Fibroblast of skin of left quadriceps (primary cell): ENCODE measurements at places on chromosomes 13 and 19.
A peak's percentile ranks its signal among the peaks of the same experiment; 100 is the strongest.

- DNase-seq: peak; percentile 9
Measured at GRCh38 chr13:111460548-111461444, 140.4 kb downstream of the TEX29 start.

DNA sequence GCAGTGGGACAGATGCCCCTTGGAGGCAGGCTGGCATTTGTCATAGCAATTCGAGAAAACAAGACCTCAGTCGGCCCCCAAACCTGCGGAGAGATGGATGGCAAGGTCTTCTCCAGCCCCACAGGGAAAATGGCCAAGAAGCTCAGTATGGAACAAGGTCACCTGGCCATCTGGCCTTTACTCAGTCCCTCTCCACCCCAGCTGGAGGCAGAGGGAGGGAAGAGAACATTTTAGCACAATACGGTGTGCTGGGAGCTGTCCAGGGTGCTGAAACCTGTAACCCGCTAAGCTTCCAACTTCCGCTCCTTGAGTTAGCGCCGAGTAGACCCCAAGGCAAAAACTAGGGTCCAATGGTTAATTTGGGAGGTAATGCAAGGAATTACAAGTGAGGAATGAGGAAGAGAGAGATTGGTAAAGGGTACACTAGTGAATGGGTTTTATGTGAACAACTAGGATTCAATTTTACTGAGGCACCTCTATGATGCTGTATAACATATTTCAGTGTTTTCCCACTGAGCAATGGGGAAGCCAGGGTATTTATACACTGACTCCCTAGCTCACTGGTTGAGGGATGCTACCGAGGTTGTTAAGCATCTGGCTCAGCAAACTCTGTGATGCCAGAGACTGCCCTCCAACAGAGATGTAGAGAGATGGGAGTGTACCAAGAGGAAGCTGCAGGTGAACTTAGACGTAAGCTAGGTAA is 64.3 kb downstream of the CACNA1A start:
- peak; percentile 20 for DNase-seq

GRCh38 chr13:30321256-30321655 is 13.9 kb upstream of the KATNAL1 start:
- DNase-seq: no peak

DNA sequence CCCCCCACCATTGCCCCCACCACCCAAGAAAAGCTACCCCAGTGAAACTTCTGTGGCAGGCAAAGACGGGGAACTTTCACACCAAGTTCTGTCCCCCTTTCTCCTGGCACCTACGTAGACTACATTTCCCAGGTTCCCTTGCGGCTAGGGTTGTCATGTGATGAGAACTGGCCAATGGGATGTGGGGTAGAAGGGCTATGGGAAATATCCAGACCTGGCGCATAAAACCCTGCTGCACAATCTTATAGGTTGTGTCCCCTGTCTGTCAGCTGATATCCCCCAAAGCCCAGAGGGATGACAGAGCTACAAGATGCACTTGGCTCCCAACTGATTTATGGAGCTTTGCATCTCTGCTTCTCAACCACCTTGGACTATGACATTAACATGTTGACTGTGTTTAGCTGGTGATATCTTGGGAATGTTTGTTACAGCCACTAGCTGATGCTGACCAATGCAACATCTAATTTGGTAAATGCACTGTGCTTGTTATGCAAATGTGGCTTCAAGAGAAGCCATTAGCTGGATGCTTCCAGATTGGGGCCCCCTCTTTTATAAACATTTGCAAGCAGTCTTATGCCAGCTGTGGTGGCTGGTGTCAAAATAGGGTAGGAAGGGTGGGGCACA is 6.1 kb downstream of the SH2D3A start:
- DNase-seq: no peak

- no peak for DNase-seq
Measured at GRCh38 chr13:43492311-43492710, 294.5 kb downstream of the ENOX1 start.

DNA sequence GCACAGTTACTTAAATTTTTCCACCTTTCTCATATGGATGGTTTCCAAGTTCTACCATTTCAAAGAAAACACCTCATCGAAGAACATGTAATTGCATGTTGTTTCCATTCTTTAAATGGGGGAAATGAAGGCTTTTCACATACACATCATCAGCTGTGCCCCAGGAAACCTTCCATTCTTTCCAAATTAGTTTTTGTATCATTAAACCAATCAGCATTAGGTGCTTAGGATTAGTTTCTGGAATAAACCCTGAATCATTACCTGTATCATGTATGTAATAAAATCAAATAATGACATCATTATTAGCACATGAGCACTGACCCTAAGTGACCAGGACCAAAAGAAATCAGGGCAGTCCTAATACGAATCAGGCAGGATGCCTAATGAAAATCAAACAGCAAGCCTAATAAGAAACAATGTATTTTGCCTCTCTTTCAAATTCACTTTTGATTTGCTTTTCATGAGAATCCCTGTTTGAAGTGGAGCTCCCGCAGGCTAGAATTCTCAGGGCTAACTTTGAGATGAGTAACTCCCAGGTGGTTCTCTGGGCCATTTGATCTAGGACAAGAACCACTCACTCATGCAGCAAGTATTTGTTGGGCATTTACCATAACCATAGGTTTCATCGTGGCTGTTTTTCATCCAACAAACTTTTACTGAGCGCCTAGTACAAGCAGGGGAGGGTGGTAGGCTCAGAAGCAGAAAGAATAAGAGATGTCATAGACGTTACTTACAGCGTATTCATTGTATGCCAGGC is 89.2 kb downstream of the MZT1 start:
- DNase-seq: no peak

DNA sequence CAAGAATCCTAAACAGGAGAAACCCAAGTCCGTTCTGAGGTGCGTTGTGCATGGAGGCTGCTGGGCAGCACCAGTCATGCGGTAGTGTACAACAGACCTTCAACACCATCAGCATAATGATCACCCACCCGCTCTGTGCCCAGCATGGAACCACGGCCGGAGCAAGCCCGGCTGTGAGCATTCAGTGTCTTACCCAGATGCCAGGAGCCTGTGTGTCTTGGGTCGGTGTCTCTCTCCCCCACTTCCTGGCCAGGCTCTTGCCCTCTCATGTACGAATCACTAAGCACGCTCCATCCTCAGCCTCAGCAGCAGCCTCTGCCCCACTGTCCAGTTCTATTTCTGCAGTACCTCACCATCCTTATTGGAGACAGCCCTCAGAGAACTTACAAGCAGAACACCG is 231.6 kb upstream of the IRS2 start:
- no peak for DNase-seq

DNA sequence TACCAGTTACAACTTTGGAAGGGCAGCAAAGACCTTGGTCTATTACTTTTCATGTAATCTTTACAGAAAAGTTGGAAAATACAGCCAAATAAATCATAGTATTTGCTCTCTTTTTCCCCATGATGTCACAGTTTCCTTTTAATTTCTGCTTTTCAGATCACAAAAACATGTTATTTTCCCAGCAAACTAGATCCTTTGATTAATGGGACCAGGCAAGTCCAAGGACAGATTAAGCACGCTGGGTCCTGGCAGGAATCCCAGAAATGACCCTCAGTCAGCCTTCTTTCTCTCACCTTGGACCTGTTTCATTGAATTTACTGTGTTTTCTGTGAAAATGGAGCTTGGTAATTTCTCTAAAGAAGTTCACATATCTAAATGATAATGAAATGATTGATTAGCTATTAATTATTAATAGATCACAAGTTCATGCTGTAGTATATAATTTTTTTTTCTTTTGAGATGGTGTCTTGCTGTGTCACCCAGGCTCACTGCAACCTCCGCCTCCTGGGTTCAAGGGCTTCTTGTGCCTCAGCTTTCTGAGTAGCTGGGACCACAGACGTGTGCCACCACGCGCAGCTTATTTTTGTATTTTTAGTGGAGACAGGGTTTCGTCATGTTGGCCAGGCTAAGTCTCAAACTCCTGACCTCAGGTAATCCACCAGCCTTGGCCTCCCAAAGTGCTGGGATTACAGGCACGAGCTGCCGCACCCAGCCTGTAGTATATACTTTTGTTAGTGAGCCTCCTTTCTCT is 16.0 kb downstream of the SPATA13 start:
- DNase-seq: no peak

DNA sequence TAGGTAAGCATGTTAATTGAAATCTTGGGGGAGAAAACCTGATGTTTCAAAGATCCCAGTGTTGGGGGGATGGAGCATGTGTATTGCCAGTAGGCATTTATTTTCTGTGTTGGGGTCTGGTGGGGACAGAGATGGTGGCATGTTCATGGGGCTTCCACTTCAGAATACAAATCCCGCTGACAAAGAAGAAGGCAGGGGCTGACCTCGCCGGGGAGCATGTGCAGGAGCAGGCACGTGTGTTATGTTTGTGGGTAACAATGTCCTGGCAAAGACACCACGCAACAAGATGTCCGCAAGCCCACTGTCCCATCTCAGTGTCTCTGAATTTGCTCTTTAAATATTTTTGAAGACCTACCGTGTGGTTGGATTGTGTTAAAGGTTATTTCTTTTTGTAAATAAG is 164.5 kb downstream of the TEX29 start:
- no peak for DNase-seq

DNA sequence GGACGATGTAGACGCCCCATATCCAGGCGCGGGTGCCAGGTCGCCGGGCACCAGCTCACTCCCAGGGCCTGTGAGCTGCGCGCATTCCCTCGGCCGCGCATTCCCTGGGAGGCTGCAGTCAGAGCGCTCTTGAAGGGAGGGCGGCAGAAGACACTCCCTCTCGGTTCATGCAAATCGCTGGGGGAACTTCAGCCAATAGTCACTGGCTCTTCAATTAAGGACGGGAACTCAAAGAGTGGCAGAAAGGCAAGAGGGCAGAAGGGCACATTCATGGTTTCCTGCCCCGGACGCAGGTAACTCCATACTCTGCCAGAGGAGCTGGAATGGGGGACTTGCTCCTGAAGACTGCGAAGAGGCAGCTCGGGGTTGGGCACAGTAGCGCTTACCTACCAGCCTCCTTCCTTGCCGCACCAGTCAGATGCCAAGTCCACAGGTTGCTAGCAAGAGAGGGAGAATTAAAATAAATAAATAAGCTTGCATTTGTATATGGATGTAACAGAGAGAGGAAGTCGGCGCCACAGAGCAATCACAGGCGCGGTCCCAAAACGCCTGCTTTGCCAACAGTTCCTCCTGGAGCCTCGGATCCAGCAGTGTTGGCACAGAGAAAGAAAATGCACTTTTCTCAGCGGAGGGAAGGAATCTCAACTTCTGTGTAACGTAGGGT is 459 bp downstream of the PCDH20 start:
- DNase-seq: no peak

DNA sequence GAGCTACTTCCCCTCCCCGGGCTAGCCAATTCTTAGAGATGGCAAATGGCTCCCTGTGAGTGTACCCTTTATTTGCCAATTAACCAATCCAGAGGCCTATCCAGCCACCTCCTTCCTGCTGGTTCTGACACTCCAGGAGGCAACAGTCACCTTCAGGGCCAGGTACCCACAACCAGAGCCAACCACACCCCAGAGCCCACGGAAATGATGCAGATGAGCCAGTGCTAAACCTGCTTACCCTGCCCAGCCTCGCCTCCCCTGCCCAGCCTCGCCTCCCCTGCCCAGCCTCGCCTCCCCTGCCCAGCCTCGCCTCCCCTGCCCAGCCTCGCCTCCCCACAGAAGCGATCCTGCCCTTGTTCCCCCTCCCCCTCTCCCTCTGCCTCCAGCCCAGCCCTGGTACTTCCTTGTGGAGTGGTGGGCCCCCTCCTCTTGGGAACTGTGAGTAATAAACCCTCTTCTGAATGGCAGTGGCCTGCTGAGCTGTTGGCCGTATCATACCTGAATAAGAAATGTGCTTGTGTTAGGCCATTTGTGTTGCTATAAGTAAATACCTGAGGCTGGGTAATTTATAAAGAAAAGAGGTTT is 173.8 kb upstream of the RNF113B start:
- DNase-seq: no peak

DNA sequence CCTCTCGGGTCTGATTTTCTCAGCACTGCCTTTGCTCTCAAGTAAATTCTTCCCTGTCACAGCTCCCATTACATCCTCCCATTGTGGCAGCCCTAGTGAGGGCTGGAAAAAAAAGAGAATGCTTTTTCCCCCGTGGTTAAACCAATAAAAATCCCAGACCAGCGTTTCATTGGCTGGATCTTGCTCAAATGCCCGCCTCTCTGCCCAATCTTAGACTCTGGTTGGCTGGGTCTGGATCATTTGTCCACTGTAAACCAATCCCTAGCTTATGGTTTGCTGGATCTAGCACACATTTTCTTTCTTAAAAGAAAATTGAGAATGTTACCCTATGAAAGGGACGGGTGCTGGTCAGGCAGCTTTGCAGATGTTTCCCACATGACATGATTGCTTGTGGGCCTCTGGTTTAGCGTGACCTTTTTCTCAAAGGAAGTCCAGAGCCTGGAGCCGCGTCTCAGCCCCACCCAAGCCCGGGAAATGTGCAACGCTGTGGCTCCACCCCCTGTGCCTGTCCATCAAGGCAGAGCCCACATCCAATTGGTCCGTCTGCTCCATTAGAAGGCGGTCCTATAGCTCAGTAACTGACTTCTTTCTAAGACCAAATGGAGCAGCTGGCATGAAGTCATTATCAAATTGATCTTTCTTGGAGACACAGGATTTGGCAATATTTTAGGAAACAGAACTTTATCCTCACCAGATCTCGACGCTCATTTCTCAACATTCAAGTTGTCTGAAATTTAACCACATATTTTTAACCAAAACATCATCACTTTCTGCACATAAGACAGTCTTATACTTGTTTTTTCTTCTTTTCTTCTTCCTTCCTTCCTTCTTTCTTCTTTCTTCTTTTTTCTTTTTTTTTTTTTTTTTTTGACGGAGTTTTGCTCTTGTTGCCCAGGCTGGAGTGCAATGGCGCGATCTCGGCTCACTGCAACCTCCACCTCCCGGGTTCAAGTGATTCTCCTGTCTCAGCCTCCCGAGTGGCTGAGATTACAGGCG is 2.6 kb upstream of the MCEMP1 start:
- no peak for DNase-seq

GRCh38 chr13:26531742-26532141 is 25.7 kb upstream of the WASF3 start:
- DNase-seq: no peak

DNA sequence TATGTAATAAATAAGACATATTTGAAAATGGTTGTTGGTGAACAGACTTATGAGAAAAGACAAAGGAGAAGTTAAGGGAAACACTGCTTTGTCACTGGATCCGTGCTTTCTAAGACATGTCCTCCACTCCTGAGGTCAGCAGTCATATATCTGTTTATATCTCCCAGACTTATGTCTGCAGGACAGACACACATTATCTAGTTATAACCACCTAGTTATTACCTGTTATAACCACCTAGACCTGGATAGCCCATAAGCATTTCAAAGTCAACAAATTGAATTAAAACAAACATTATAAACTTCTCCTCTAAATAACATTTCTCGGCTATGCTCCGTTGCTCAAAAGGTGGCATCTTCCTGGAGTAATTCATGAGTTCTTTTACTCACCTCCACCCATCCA is 96.4 kb downstream of the SPRY2 start:
- DNase-seq: no peak

GRCh38 chr13:28573595-28574373 is 78.9 kb upstream of the FLT1 start:
- DNase-seq: no peak

GRCh38 chr19:15913830-15914229 is 16.0 kb upstream of the CYP4F2 start:
- DNase-seq: no peak

- DNase-seq: peak; percentile 6
Measured at GRCh38 chr19:42634409-42635232, 39.9 kb upstream of the CEACAM8 start.

- DNase-seq: no peak
Measured at GRCh38 chr13:74708629-74709028, 574.4 kb upstream of the KLF12 start.
